ENCODE measurements at places on chromosomes 3 and 15.

- no peak for DNase-seq
Measured at GRCh38 chr3:7211740-7212139, 350.8 kb downstream of the GRM7 start.

- DNase-seq, result no peak
Measured at GRCh38 chr15:78065284-78065872, 12.1 kb downstream of the TBC1D2B start.

DNA sequence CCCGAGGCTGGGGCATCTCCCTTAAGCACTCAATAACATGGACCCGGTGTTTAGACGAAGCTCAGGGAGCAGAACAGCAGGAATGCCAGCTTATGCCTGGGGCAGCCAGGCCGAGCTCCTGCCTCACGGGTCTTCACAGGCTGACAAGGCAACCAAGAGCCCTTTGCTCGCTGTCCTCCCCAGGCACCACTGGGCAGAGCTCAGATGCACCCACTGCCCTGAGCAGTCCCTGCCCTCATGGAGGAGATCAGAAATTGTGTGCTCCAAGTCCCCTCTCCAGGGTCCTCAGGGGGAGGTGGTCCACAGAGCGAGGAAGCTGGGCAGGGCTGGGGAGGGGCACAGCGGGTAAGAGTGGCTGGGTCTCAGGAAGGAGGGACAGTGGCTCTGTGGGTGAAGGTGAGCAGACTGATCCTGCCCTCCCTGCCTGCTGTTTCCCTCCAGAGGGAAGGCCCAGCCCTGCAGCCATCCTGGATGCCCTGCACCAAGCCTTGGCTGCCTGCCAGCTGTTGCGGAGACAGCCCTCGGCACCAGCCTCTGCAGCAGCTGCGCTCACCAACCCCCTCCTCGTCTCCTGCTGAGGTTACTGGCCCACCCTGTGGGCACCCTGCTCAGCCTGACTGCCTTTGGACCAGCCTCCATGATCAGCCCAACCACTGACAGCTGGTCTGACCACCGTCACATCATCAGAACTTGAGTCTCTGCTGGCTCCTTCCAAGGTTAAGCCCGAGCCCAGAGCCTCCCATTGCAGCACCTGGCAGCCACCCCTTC, 21.1 kb upstream of the GP9 start:
- DNase-seq, result no peak

GRCh38 chr3:143201045-143201444, 81.5 kb downstream of the CHST2 start:
- no peak for DNase-seq

- no peak for DNase-seq
Measured at GRCh38 chr3:171966533-171967136, 72.7 kb upstream of the FNDC3B start.

- no peak for DNase-seq
Measured at GRCh38 chr15:48515500-48515899, 130.0 kb downstream of the FBN1 start.

Measured in stimulated activated CD8-positive, alpha-beta memory T cell treated with anti-CD3 and anti-CD28 coated beads, Interleukin-4, amount 100 ng/mL, for 4 hours (primary cell).